Stimulated activated CD4-positive, alpha-beta T cell treated with anti-CD3 and anti-CD28 coated beads, Interleukin-12 subunit alpha, Interleukin-12 subunit beta, amount 100 ng/mL, for 48 hours (primary cell): ENCODE measurements at places on chromosomes 1 and 21.

GRCh38 chr1:208045463-208046260 is 134.7 kb upstream of the CD34 start:
- no peak for DNase-seq

- no peak for DNase-seq
Observed at GRCh38 chr1:165927169-165927568, 99.8 kb downstream of the UCK2 start.

DNA sequence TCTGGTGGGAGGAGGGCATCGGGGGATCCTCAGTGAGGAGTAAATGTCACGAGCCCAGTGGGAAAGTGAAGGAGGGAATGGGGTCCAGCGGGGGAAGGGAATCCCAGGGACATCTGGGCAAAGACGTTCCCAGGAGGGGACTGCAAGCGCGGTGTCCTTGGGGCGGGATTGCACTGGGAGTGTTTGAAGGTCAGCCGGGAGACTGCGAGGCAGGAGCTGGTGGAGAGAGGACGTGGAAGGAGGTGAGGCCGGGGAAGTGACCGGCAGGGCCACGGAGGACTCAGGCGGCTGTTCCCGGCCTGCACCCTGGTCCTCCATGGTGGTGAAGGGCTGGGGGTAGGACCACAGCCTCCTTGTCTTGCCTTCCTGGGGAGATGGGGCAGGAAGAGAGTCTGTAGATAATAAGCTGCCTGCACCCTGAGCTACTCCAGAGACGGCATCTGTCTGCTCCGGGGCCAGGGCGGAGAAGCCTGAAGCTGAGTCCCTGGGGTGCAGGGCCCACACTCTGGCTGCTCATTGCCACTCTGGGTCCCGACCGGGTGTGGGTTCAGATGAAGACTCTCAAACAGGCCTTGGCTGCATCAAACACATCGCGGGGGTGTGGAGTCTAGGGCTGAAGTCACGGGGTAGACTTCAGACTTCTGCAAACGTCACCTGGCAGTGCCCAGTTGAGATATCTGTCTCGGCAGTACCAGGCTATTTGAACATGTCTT is 264.8 kb downstream of the CAMTA1 start:
- no peak for DNase-seq

- DNase-seq: no peak
Observed at GRCh38 chr21:22450507-22450906, 1452.3 kb downstream of the NCAM2 start.

DNA sequence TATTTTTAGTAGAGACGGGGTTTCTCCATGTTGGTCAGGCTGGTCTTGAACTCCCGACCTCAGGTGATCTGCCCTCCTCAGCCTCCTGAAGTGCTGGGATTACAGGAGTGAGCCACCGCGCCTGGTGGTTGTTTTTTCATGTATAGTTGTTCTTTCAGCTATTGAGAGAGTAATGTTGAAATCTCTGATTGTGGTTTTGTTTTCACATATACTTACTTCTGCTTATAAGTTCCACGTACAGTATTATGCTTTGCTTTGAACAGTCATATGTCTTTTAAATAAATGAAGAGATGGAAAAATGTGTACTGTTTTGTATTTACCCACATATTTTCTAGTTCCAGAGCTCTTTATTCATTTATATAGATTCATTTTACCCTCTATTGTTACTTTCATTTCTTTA is 44.5 kb downstream of the MARK1 start:
- DNase-seq: no peak

DNA sequence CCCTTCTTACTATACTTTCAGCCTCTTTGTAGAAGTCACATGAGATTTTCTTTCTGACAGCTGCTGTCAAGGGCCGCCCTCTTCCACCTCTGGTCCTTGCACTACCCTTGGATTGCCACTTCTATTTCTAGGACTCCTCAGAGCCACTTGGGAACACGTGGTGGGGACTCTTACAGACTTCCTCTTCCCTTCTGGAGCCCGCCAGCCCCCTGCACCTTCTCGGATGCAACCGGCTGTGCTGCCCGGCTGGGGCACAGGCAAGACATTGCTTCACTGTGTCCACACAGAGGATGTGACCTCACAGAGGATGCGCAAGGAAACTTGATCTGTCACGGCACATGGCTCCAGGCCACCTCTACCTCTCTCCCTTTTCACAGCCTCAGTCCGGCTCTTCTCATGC is 2.4 kb upstream of the IKBKE start:
- no peak for DNase-seq

DNA sequence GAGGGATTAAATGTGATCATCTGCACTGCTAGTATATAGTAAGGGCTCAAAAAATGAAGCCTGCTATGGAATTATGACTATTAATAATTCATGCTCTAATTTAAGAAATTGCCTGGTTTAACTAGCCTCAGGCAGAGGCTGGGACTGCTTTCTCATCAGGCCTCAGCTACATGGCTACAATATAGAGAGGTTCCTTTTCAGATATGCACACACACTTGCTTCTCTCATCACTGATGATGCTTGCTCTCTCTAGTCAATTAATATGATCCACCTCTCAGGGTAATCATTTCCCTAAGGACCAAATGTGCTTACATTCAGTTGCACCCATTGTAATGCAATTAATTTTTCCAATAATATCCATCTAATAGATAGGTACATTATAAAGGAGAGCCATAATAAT is 324.9 kb upstream of the ST6GALNAC5 start:
- no peak for DNase-seq

GRCh38 chr1:62687421-62687902 is 724 bp downstream of the DOCK7 start:
- DNase-seq: peak; percentile 13

- no peak for DNase-seq
Observed at GRCh38 chr1:42861014-42861399, 14.6 kb downstream of the ZNF691 start.

- DNase-seq: no peak
Observed at GRCh38 chr1:81756872-81757271, 43.9 kb upstream of the ADGRL2 start.

- no peak for DNase-seq
Observed at GRCh38 chr21:45531393-45532215, 10.6 kb downstream of the SLC19A1 start.

GRCh38 chr1:20615946-20616846 is 17.1 kb upstream of the PINK1 start:
- DNase-seq: no peak

GRCh38 chr1:208939537-208940085 is 643.9 kb upstream of the CAMK1G start:
- no peak for DNase-seq

DNA sequence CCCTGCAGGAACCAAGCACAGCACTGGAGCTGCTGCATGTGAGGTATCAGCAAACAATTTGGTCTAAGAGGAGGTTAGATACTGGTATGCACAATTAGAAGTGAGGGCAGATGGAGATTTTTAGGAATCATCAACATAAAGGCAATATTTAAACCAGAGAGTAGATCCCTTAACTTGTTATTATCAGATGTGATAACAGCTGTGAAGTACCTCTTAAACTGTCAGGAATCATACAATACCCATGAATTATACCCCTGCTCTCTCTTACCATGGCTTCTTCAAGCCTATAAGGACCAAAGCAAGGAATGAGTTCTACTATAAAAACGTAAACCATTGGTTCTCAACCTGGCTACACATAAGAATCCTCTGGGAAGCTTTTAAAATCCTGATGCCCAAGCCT is 3.9 kb downstream of the BCAR3 start:
- DNase-seq: no peak

DNA sequence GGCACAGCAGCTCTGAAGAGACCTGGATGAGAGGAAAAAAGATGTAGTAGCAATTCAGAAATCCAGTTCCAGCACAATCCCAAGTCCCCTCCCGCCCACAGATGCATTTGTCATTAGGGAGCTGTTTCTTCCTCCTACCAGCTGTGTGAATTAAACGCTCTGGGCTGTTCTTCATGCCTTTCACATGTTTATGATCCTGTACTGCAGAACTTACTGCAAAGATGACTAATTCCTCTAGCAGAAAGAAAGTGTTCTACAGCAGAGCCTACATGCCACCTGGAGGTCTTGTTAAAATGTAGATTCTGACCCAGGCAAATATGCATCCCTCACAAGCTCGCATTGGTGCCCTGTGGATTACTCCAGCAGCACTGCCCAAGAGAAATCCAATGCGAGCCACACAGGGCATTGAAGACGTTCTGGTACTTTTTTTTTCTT is 6.5 kb downstream of the ENO1 start:
- no peak for DNase-seq

GRCh38 chr1:226823643-226824042 is 46.8 kb upstream of the PSEN2 start:
- DNase-seq: no peak

GRCh38 chr1:160238408-160238807 is 23.9 kb downstream of the DCAF8 start:
- DNase-seq: no peak

- no peak for DNase-seq
Observed at GRCh38 chr1:231242516-231243198, 1.6 kb downstream of the GNPAT start.

DNA sequence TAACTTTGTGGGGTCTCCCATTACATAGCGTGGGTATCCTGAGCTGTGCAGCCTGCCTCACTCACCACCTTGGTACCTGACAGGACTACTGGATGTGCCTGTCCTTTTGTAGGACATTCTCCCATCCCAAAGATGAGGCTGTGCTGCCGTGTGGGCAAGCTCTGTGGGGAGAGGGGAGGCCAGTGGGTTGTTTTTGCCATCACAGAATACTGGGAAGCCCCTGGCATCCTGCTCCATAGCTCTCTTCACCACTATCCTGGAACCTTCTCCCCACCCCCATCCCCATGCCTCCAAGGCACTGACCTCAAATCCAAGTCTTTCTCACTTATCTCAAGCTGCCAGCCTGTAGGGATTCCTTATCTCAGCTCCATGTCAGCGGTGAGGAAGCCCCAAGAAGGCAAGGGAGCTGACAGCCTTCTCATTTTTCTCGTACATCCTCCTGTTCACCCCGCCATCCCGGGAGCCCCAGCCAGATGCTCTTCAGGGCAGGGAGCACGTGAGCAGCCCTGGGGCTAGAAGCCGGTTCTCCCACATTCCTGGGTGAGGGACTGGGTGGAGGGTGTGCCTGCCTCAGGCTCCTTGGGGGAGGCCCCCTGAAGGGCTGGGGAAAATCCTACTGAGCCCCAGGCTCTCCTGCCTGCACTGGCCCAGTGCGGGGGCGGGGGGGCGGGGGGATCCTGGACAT is 2.4 kb upstream of the ELF3 start:
- no peak for DNase-seq

DNA sequence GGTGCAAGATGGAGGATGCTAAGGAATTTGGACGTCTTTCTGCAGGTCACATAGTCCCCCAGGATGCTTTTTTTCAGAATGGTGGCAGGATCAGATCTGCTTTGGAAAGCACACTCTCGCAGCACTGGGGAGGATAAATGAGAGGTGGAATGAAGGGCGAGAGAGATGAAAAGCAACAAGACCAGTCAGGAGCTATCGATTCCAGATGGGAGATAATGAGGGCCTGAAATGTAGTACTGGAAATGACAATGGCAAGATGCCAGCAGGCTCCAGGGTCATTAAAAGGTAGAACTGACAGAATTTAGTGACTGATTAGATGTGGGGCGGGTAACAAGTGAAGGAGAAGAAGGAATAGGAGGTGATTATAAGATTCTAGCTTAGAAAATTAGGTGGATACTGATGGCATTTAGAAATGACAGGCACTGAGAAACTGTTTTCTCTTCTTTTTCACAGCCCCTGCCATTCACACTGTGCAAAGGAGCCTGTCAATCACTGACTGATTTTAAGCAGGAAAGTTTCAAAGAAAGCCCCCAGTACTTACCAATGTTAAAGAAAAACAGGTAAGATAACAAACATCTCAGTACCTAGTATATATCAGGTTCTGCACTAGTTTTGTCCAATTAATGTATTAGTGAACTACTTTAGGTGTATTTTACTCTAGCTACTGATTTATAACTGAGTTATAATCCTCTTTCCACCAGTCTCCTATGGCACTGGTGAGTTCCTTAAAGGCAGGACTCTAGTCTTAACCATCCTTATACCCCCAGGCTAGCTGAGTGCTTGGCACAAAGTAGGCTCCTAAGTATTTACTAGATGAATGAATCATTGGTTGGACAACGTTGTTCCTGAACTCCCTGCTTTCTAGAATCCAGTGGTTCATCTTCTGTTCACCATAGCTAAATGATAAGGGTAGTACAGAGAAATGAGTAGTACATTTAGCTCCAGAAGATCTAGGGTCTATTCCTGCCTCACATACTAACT is 9.2 kb downstream of the PIGM start:
- DNase-seq: no peak

GRCh38 chr21:46110499-46111192 is 12.7 kb downstream of the COL6A2 start:
- DNase-seq: no peak

DNA sequence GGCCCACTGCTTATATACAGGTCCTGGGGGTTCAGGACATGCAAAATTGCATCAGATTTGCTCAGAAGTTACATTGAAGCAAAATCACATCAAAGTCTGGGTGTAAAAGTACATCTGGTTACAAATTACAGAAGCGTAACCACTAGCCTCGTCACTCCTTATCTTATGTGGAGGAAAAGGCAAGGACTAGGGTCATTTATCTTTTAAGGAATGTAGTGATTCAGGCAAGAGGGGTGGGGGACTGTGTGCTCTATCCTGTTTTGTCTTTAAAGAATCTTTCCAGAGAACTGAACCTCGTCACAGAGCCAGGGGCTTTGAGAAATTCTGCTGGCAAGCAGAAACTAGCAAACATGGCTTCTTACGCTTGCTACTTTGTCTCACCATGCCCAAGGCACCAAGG is 61.1 kb upstream of the RAB4A start:
- no peak for DNase-seq

- DNase-seq: no peak
Observed at GRCh38 chr1:186492531-186493291, 31.8 kb upstream of the PDC start.

GRCh38 chr1:111920221-111921024 is 69.0 kb downstream of the KCND3 start:
- no peak for DNase-seq

DNA sequence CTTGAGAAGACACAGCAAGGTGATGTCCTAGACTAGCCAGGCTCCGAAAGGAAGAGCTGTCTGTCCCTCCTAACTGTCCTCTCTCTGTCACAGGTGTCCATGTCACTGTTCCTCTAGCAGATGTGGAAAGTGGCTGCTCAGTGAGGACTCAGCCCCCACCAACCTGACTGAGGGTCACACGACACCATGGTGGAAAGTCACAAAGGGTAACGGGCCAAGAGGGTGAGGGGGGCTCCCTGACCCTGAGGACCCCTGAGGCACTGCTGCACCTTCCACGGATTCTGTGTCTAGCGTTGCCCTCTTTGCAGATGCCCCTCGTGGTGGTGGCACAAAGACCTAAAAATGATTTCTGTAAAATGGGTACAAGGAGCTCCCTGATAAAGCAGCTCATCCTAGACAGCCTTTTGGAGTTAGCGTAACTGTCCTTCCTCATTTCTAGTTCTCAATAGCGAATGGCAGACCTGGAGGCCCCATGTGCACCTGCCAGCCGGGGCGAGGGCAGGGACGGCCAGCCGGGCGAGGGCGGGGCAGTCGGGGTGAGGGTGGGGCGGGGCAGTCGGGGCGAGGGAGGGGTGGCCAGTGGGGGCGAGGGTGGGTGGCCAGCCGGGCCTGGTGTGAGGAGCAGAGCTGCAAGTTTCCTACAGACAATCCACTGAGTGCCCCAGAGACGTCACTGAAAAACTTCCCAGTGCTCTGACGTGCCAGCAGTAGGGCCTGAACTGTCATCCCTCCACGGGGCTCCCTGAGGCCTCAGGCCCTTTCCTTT is 23.4 kb downstream of the POFUT2 start:
- no peak for DNase-seq
